ENCODE measurements at places on chromosomes 1 and 21. TPM values are rescaled to one million over a fixed set of nuclear protein-coding genes. Genes with fewer than 3 reads are reported as not detected.

ATP1A2 gene
- 0.38 TPM for total RNA-seq

ERRFI1 gene
- 3.5 TPM for total RNA-seq

KIRREL1 gene
- 5.9 TPM for total RNA-seq

NUP210L gene
- total RNA-seq, result 0.14 TPM

TNNT2 gene
- 3.1 TPM for total RNA-seq

RIMS3 gene
- 3.8 TPM for total RNA-seq

GBP2 gene
- 60.5 TPM for total RNA-seq

SLC30A2 gene
- total RNA-seq, result 0.05 TPM

HUNK gene
- 1.1 TPM for total RNA-seq

C1QA gene
- 153 TPM for total RNA-seq

LRRC8C gene
- total RNA-seq, result 6.6 TPM

SLAMF1 gene
- total RNA-seq, result 46.6 TPM

UBE2G2 gene
- total RNA-seq, result 32.8 TPM

S100A7A gene
- total RNA-seq, result not detected

ADAM30 gene
- not detected for total RNA-seq

C1orf74 gene
- 3.0 TPM for total RNA-seq

BRINP3 gene
- total RNA-seq, result 0.47 TPM

KIF14 gene
- 14.4 TPM for total RNA-seq

MYOG gene
- total RNA-seq, result 7.8 TPM

GREM2 gene
- total RNA-seq, result not detected

VTCN1 gene
- total RNA-seq, result 0.09 TPM

PTPRC gene
- 490 TPM for total RNA-seq

AGO1 gene
- total RNA-seq, result 6.1 TPM

LRRC71 gene
- not detected for total RNA-seq

NUDT4B gene
- 0.76 TPM for total RNA-seq

CELA2B gene
- total RNA-seq, result 0.28 TPM

IFNLR1 gene
- 0.66 TPM for total RNA-seq

DRAM2 gene
- total RNA-seq, result 63.7 TPM

BCAN gene
- 0.24 TPM for total RNA-seq

KRTAP23-1 gene
- not detected for total RNA-seq

SMCP gene
- not detected for total RNA-seq

APOBEC4 gene
- not detected for total RNA-seq
